ENCODE measurements at places on chromosomes 12 and 14.

GRCh38 chr12:56028511-56029165 lies 7.8 kb downstream of the IKZF4 start:
- no peaks in the 10 kb centered on the region for H3K27me3 ChIP-seq
- no peak overlapping the region for H3K27ac ChIP-seq
- H3K36me3 ChIP-seq = peaks cover 37% of the 10 kb centered on the region
- peaks cover 2% of the 10 kb centered on the region for H3K4me1 ChIP-seq
- no peak overlapping the region for H3K4me3 ChIP-seq

GRCh38 chr12:111451649-111452129 lies 46.0 kb downstream of the SH2B3 start:
- DNase-seq = peak; percentile 59
- no peaks in the 10 kb centered on the region for H3K27me3 ChIP-seq
- H3K36me3 ChIP-seq = peaks cover 79% of the 10 kb centered on the region
- H3K4me3 ChIP-seq = no peak overlapping the region
- H3K27ac ChIP-seq = no peak overlapping the region

- H3K4me3 ChIP-seq = no peak overlapping the region
- no peak for DNase-seq
- H3K27me3 ChIP-seq = peaks cover 2% of the 10 kb centered on the region
These were observed 148.8 kb upstream of the TMCC3 start for GRCh38 chr12:94799136-94799535.

- H3K36me3 ChIP-seq = no peaks in the 10 kb centered on the region
- H3K27me3 ChIP-seq = no peaks in the 10 kb centered on the region
- no peak for DNase-seq
- no peaks in the 10 kb centered on the region for H3K4me1 ChIP-seq
These were observed 664.7 kb downstream of the NRXN3 start for GRCh38 chr14:78834766-78835451.

- H3K4me1 ChIP-seq = peaks cover 11% of the 10 kb centered on the region
- H3K36me3 ChIP-seq = no peaks in the 10 kb centered on the region
- H3K27ac ChIP-seq = no peak overlapping the region
- DNase-seq = no peak
These were observed 10.0 kb downstream of the PGF start for GRCh38 chr14:74945261-74945851.

DNA sequence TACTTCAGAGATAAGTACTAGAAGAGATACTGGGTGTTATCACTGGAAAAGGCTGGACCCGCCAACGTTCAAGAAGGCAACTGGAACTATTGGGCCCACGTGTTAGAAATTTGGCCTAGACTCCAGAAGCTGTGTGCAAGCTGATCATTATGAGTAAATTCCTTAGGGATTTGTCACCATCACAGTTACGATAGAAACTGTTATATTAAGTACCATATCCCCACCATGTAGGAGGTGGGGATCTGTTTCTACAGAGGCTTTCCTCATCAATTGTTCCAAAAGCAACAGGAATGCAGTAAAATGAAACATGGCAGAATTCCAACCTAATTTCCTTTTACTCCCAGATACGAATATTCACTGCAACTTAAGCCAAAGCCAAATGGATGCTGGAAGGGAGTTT lies 170.7 kb downstream of the NOVA1 start:
- H3K36me3 ChIP-seq = no peaks in the 10 kb centered on the region
- no peak overlapping the region for H3K27ac ChIP-seq
- H3K4me1 ChIP-seq = no peaks in the 10 kb centered on the region
- H3K27me3 ChIP-seq = no peaks in the 10 kb centered on the region
- H3K4me3 ChIP-seq = no peak overlapping the region
- no peak for DNase-seq

GRCh38 chr14:103103461-103104388 lies 9.2 kb downstream of the EXOC3L4 start:
- H3K27me3 ChIP-seq = peaks cover 44% of the 10 kb centered on the region
- H3K27ac ChIP-seq = no peak overlapping the region
- H3K4me1 ChIP-seq = peaks cover 10% of the 10 kb centered on the region
- peak; percentile 35 for DNase-seq

GRCh38 chr14:106530423-106531107 lies 1004.2 kb downstream of the TMEM121 start:
- no peaks in the 10 kb centered on the region for H3K27me3 ChIP-seq
- H3K4me1 ChIP-seq = no peaks in the 10 kb centered on the region
- H3K36me3 ChIP-seq = no peaks in the 10 kb centered on the region

DNA sequence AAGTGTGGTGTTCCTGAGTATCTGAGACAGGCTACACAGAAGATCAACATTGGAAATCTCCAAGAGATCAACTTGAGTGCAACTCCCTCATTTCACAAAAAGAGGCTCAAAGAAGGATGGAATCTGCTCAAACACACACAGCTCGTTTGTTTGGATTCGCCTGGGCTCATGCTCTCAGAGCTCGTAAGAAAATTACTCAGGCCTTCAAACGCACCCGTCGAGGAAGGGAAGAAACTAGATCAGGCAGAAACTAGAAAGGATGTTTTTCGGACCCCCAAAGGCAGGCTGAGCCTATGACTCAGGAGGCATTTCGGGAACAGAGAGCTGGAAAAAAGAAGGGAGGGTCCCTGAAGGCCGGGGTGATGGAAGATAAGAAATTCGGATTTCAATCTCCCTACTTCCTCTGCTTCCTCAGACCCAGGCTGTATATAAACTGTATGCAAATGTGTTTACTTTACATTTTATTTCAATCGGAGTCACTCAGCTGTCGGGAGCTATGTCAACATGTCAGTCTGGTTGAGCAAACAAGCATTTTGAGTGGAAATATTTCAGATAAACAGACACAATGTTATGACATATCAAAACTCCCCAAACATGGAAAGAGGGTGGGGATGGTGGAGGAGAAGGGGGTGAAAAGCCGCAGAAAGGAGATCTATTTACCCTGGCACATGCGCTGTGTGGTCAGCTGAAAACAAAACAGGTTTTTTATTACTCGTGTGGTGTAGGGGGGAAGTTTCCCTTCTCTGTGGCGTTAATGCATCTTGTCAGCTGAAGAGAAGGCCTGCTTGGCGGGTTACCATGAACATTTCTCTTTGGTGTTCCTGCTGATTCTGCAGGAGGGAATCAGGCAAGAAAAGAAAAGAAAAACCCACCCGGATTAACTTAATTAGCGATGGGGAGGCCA lies 129.1 kb upstream of the TBX3 start:
- no peaks in the 10 kb centered on the region for H3K27me3 ChIP-seq
- peak overlapping the region; percentile 88 for H3K27ac ChIP-seq
- H3K4me3 ChIP-seq = peak overlapping the region; percentile 7

- DNase-seq = no peak
- H3K27ac ChIP-seq = no peak overlapping the region
These were observed 120.5 kb downstream of the PHETA1 start for GRCh38 chr12:111248236-111249017.

All from IMR-90 (cell line).